ENCODE measurements at places on chromosomes 5 and 9.

GRCh38 chr5:43010935-43011315 is 29.2 kb downstream of the ANXA2R start:
- peak; percentile 23 for DNase-seq

DNA sequence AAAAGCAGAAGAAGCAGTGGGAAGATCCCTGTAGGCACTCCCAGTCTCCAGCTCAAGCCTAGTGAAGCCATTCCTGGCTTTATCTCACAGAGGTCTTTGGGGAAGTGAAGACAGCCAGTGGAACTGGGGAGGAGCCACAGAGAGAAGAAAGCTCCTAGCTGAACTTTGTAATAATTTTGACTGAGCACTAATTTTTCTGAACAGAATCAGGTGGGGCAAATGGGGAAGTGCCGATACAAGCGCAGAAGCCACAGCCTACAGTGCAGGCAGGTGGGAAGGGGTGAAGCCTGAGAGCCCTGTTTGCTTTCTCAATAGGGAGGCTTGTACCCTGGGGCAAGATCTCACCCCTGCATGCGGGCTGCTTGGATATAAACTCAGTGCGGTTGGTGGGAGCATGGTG is 48.4 kb upstream of the SNAPC3 start:
- no peak for DNase-seq

- DNase-seq = no peak
Observed at GRCh38 chr9:115359017-115359780, 241.2 kb upstream of the TNC start.

DNA sequence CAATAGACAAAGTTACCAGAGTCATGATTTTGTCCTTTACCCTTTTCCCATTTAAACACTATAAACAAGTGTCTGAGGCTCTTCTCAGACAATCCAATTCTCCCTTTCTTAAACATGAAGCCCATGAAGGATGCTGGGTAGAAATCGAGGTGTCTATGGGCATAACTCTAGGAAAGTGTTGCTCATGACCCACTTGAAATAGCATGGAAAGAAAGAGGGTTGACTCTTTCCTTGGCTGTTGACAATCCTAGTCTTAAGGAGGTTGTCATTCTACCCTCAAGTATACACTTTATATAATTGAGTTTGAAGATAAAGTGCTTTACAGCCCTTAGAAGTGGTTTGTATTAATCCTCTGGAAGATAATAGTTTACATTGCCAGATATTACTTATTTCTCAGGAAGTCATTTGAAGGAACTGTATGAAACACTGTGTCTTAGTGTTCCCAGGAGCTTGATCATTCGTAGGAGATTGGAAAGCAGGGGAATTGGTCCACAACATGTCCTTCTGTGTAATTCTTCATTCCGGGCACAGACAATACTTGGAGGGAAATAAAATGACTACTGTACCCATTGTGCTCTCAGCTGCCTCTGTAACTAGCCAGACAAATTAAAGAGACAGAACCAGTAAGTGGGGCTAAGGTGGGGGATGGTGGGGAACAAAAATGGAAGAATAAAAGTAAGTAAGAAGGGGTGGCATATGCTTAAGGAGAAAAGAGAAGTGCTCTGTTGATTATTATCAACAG is 1078.3 kb upstream of the DMAC1 start:
- no peak for DNase-seq

GRCh38 chr9:114417511-114417910 is 29.7 kb upstream of the AKNA start:
- DNase-seq = no peak

DNA sequence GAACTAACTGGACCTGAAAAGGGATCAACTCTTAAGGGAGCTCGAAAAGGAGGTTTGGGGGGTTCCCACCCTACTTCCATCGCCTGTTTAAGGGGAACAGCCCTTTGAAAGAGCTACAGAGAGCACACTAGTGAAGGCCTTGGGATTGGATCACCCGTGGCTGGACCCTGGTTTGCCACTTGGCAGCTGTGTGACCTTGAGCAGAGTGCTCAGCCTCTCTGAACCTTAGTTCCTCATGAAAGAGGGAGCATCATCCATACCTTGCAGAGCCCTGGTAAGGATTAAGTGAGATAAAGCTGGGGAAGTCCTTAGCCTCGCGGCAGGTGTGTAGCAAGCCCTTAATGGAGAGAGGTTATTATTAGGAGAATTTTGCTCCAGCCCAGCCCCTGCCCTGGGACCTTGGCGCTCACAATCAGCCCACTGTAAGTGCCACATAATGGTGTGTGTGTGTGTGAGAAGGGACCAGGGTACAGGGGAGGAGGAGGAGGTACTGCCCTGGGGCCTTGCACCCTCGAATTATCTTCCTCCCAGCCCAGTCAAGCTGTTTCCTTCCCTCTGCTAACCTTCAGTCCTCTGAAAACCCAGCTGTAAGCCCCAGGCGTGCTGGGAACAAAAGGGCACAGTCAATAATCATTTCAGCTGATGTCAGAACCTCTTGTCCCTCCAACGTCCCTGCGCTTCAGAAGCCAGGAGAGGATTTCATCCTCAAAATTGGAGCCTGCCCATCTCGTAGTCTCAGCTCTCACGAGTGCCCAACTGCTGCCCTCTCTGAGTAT is 42.9 kb downstream of the FOXI1 start:
- DNase-seq = no peak

GRCh38 chr9:88936668-88937067 is 54.6 kb upstream of the S1PR3 start:
- no peak for DNase-seq

DNA sequence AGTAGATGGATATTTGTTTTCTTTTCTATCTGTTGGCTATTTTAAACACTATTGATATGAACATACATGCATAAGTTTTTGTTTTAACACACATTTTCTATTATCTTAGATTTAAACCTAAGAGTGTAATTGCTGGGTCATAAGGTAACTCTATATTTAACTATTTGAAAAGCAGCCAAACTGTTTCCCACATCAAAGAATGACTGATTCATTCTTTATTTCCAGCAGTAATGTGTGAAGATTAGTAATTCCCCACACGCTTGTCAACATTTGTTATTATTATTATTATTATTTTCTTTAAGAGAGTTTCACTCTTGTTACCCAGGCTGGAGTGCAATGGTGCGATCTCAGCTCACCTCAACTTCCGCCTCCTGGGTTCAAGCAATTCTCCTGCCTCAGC is 1495.8 kb downstream of the EFNA5 start:
- DNase-seq = no peak

- DNase-seq = no peak
Observed at GRCh38 chr5:61941637-61942036, 364.4 kb upstream of the KIF2A start.

- DNase-seq = no peak
Observed at GRCh38 chr5:2289380-2289779, 406.7 kb upstream of the IRX4 start.

Measured in NCI-H2171 (cell line).